Stimulated activated naive B cell treated with anti-CD40 and anti-IgM and Interleukin-4, amounts not matched to agents 10 μg/mL and 1 μg/mL and 100 μg/mL, for 72 hours (primary cell): ENCODE measurements at places on chromosomes 1 and 21.
A peak's percentile ranks its signal among the peaks of the same experiment; 100 is the strongest.

DNA sequence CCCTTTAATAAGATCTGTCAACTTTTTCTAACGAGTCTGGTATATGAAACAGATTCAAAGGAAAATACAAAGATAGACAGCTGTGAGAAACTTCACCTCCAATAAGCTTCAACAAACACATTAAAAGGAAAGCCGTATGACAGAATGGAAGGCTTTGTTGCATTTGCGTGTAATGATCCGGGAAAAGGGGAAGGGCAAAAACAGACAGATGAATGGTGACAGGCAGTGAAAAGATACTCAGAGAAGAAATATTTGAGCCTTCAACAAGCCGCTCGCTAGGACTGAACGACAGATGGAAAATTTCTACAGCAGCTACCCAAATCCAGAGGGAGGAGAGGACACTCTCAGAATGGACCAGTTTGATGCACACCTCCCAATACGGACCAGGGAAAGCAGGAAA, 14.9 kb downstream of the COPA start:
- no peaks in the 10 kb centered on the region for H3K27me3 ChIP-seq
- H3K4me3 ChIP-seq, result no peak overlapping the region
- DNase-seq, result no peak

DNA sequence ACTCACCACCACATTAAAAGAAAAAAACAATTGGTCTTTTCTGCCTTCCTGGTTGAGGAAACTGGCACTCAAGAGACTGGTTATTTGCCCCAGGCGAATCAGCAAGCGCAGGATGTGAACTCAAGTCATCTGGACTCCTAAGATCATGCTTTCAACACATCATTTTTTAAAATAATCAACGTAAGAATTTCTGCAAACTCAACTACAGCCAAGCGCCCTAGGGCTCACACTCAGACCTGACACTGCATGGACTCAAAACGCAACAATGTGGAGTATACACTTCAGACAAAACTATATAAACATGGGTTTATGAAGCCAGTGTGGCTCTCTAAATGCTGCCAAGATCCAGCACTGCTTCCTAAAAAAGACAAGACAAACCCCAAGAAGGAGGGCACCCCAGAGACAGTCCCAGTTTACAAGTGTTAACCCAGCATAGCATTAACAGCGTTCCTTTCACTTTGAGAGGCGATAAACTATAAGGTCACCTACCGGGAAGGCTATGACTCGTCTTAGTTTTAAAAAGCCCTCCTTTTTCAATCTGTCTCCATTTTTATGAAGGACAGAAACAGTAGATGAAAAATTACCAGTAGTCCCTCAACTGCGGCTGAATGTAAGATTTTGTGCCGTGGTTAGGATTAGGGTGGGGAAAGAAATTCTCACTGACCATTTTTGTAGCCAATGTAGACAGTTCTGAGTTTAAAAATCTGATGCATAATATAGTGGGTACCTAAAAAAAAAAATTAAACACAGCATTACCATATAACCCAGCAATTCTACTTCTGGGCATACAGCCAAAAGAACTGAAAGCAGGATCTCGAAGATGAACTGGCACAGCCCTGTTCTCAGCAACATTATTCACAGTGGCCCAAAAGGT, 54.8 kb downstream of the SIPA1L2 start:
- no peaks in the 10 kb centered on the region for H3K27me3 ChIP-seq
- H3K4me3 ChIP-seq, result no peak overlapping the region
- H3K36me3 ChIP-seq, result no peaks in the 10 kb centered on the region
- H3K4me1 ChIP-seq, result no peaks in the 10 kb centered on the region
- no peak overlapping the region for H3K27ac ChIP-seq
- no peak for DNase-seq

DNA sequence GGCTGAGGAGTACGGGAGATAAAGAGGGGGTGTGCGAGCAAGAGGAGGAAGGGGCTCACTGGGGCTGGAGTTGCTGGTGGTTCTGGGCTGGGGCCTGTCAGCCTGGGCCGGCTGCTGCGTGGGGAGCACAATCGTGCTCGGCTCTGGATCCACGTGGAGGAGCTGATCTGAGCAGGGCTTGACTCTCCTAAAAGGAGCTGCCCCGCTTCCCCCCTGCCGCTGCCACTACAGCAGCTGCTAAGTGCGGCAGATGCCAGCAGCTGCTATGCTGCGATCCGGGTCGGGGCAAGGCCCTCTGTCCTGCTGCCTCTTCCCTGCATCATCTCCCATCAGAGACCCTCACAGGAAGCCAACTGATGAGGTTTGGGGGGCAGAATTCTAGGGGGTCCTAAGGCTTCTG, 165.9 kb downstream of the PCBP3 start:
- no peak for DNase-seq
- H3K4me3 ChIP-seq, result no peak overlapping the region
- no peaks in the 10 kb centered on the region for H3K36me3 ChIP-seq
- no peak overlapping the region for H3K27ac ChIP-seq
- peaks cover 18% of the 10 kb centered on the region for H3K27me3 ChIP-seq
- H3K4me1 ChIP-seq, result no peaks in the 10 kb centered on the region

GRCh38 chr21:32765058-32765457, 6.5 kb downstream of the PAXBP1 start:
- no peak overlapping the region for H3K4me3 ChIP-seq
- peak overlapping the region; percentile 51 for H3K27ac ChIP-seq
- H3K27me3 ChIP-seq, result no peaks in the 10 kb centered on the region
- peaks cover 52% of the 10 kb centered on the region for H3K36me3 ChIP-seq

GRCh38 chr1:108071601-108072000, 106.6 kb upstream of the VAV3 start:
- H3K27me3 ChIP-seq, result no peaks in the 10 kb centered on the region
- no peak overlapping the region for H3K4me3 ChIP-seq
- no peaks in the 10 kb centered on the region for H3K36me3 ChIP-seq
- peaks cover 32% of the 10 kb centered on the region for H3K4me1 ChIP-seq

GRCh38 chr1:245195398-245195797, 40.6 kb downstream of the KIF26B start:
- no peak overlapping the region for H3K4me3 ChIP-seq
- H3K4me1 ChIP-seq, result peaks cover 4% of the 10 kb centered on the region
- peaks cover 19% of the 10 kb centered on the region for H3K27me3 ChIP-seq
- H3K36me3 ChIP-seq, result no peaks in the 10 kb centered on the region

DNA sequence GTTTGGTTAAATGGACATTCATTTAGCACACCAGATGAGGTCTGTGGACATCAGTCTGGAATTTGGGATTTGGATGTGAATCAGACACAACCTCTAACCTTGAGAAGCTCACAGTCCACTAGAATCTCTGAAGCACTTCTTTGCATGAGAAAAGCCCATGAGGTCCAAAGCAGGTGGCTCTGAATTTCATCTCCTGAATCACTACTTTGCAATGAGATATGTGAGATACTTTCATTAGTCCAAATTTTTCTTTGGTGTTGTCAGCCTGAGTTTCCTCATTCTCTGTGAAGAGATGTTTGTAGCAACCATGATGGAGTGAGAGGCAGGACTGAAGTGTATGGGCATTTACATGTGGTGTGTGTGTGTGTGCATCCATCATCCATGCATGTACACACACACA, 16.5 kb upstream of the LCE2D start:
- H3K27ac ChIP-seq, result no peak overlapping the region
- H3K36me3 ChIP-seq, result no peaks in the 10 kb centered on the region
- H3K4me1 ChIP-seq, result no peaks in the 10 kb centered on the region

DNA sequence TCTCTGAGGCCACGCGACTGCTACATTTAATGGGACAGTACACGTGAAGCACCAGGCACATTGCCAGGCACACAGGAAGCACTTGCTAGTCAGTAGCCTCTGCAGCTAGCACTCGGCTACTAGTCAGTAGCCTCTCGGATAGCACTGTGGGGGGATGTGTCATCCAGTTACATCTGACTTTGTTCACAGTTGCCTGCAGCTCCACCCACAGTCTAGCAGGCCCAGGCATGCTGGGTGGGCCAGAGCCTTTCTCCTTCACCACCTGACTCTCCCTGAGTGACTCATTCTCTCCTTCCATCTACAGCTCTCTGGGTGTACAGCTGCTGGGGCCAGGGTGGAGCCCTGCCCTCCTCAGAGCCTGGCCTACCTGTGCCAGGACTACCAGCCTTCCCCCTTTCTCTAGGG, 51.5 kb downstream of the PTPRF start:
- H3K36me3 ChIP-seq, result no peaks in the 10 kb centered on the region
- peaks cover 6% of the 10 kb centered on the region for H3K4me1 ChIP-seq
- no peak for DNase-seq

DNA sequence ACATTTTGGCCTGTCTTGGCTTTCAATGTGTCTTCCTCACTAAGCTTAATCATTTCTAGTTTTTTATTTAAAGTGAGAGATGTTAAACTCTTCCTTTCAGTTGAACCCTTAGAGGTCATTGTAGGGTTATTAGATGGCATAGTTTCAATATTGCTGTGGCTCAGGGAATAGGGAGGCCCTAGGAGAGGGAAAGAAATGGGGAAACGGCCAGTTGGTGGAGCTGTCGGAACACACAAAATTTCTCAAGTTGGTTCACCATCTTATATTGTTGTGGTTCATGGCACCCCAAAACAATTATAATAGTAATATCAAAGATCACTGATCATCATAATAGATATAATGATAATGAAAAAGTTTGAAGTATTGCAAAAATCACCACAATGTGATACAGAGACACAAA, 31.4 kb upstream of the KAZN start:
- H3K27me3 ChIP-seq, result peaks cover 24% of the 10 kb centered on the region
- H3K4me1 ChIP-seq, result no peaks in the 10 kb centered on the region
- H3K36me3 ChIP-seq, result peaks cover 4% of the 10 kb centered on the region
- H3K27ac ChIP-seq, result no peak overlapping the region
- no peak for DNase-seq

DNA sequence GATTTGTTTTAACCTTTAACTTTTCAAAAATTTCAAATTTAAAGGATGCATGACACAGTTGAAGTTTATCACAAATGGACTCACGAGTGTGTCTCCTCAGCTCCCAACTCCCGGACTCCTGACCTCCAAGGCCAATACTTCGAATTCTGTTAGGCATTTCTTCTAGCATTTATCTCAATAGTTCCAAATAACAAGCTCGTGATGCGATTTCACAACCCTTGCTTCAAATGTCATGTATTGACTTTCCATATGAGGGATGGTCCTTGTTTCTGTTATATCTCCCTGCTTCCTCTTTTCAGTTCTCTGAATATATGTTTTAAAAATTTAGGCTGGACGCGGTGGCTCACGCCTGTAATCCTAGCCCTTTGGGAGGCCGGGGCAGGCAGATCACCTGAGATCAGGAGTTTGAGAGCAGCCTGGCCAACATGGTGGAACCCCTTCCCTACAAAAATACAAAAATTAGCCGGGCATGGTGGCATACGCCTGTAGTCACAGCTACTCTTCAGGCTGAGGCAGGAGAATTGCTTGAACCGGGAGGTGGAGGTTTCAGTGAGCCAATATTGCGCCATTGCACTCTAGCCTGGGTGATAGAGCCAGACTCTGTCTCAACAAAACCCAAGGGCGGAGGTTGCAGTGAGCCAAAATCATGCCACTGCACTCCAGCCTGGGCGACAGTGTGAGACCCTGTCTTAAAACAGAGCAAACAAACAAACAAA, 52.0 kb upstream of the TINAGL1 start:
- H3K36me3 ChIP-seq, result peaks cover 6% of the 10 kb centered on the region
- H3K4me3 ChIP-seq, result no peak overlapping the region
- no peak for DNase-seq
- H3K4me1 ChIP-seq, result peaks cover 34% of the 10 kb centered on the region

GRCh38 chr1:211099393-211099792, 34.6 kb downstream of the KCNH1 start:
- DNase-seq, result no peak
- no peaks in the 10 kb centered on the region for H3K36me3 ChIP-seq

DNA sequence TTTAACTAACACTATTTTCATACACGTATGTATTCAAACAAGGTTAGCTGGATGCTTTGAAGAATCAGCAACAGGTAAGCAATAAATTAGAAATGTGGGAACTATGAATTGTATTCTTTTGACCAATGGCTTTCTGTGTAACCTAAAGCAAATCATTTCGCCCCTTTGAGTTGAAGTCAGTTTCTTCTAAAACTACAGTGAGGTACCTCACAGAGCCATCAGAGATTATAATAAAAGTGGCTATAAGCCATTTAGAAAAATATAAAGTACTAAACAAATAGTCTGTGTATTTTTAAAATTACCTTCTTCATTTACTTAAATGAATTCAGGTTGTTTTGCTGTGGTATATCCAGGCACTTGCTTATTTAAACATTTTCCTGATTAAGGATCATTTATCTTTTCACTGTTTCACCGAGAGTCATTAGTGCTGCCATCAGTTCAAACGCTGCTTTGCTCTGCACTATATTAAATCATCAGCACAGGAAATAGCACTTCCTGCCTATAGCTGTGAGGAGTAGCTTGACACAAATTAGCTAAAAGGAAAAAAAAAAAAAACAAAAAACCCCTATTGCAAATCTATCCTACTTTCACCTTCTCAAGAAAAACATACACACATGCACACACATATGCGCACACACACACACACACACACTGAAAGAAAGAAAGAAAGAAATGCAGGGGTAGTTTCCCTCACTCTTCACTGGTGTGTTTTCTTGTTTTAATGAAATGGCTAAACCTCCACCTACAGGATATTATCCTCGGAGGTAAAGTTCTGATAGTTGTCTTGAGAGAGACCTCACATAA, 39.8 kb upstream of the C1orf105 start:
- DNase-seq, result no peak
- H3K4me3 ChIP-seq, result peak overlapping the region; percentile 26
- no peaks in the 10 kb centered on the region for H3K27me3 ChIP-seq
- H3K4me1 ChIP-seq, result peaks cover 11% of the 10 kb centered on the region

- no peak overlapping the region for H3K4me3 ChIP-seq
- no peak overlapping the region for H3K27ac ChIP-seq
- no peaks in the 10 kb centered on the region for H3K4me1 ChIP-seq
- no peak for DNase-seq
Measured at GRCh38 chr21:30168086-30168485, 1.5 kb upstream of the CLDN17 start.

- H3K27me3 ChIP-seq, result peaks cover 3% of the 10 kb centered on the region
- H3K36me3 ChIP-seq, result no peaks in the 10 kb centered on the region
- H3K4me3 ChIP-seq, result no peak overlapping the region
- H3K4me1 ChIP-seq, result no peaks in the 10 kb centered on the region
Measured at GRCh38 chr21:17931080-17931479, 111.9 kb upstream of the C21orf91 start.

- H3K36me3 ChIP-seq, result no peaks in the 10 kb centered on the region
- H3K27ac ChIP-seq, result no peak overlapping the region
- H3K4me3 ChIP-seq, result no peak overlapping the region
- H3K4me1 ChIP-seq, result peaks cover 5% of the 10 kb centered on the region
- DNase-seq, result no peak
Measured at GRCh38 chr1:48869116-48869893, 92.6 kb upstream of the BEND5 start.

- no peaks in the 10 kb centered on the region for H3K36me3 ChIP-seq
- H3K4me1 ChIP-seq, result no peaks in the 10 kb centered on the region
- H3K4me3 ChIP-seq, result no peak overlapping the region
- no peak for DNase-seq
- H3K27ac ChIP-seq, result no peak overlapping the region
- peaks cover 4% of the 10 kb centered on the region for H3K27me3 ChIP-seq
Measured at GRCh38 chr1:208000504-208000903, 89.6 kb upstream of the CD34 start.

GRCh38 chr1:82625537-82625936, 824.8 kb downstream of the ADGRL2 start:
- no peaks in the 10 kb centered on the region for H3K36me3 ChIP-seq
- no peaks in the 10 kb centered on the region for H3K27me3 ChIP-seq
- no peak overlapping the region for H3K4me3 ChIP-seq
- H3K27ac ChIP-seq, result no peak overlapping the region
- no peak for DNase-seq
- peaks cover 1% of the 10 kb centered on the region for H3K4me1 ChIP-seq

GRCh38 chr1:246065592-246065991, 441.5 kb downstream of the SMYD3 start:
- DNase-seq, result no peak
- no peak overlapping the region for H3K27ac ChIP-seq
- no peaks in the 10 kb centered on the region for H3K27me3 ChIP-seq
- peaks cover 14% of the 10 kb centered on the region for H3K4me1 ChIP-seq
- peaks cover 3% of the 10 kb centered on the region for H3K36me3 ChIP-seq
- H3K4me3 ChIP-seq, result no peak overlapping the region
